ENCODE measurements at places on chromosomes 6 and 20.

GRCh38 chr20:61044499-61044898, 207.6 kb upstream of the CDH4 start:
- no peak for DNase-seq
- peaks cover 3% of the 10 kb centered on the region for H3K36me3 ChIP-seq
- no peaks in the 10 kb centered on the region for H3K27me3 ChIP-seq
- H3K4me1 ChIP-seq = no peaks in the 10 kb centered on the region
- H3K4me3 ChIP-seq = no peak overlapping the region

GRCh38 chr20:25461786-25462545, 54.5 kb downstream of the GINS1 start:
- no peak overlapping the region for H3K4me3 ChIP-seq
- H3K36me3 ChIP-seq = peaks cover 4% of the 10 kb centered on the region
- H3K4me1 ChIP-seq = peaks cover 13% of the 10 kb centered on the region
- H3K27me3 ChIP-seq = peaks cover 16% of the 10 kb centered on the region

DNA sequence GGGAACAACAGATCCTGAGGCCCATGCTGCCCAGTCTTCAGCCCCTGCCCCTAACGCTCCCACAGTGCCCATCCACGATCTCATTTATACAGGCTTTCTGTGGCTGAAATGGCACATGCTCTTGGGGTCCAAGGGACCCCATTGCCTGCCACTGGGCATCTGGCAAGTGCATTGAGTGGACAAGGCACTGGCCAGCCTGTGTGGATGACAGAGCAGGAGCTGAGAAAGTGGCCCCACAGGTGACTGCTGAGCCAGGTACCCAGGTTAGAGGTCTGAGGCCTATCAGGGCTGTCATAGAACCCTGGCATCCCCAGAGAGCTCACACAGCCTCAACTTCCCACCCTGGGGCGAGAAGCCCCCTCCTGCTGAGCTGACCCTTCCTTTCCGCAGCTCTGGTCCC, 86.0 kb upstream of the NXT1 start:
- no peak for DNase-seq
- no peaks in the 10 kb centered on the region for H3K27me3 ChIP-seq

- H3K4me1 ChIP-seq = peaks cover 4% of the 10 kb centered on the region
Measured at GRCh38 chr6:6315660-6316059, 4.8 kb downstream of the F13A1 start.

- peak overlapping the region; percentile 61 for H3K4me3 ChIP-seq
Measured at GRCh38 chr6:79808921-79809320, 138.4 kb downstream of the ELOVL4 start.

DNA sequence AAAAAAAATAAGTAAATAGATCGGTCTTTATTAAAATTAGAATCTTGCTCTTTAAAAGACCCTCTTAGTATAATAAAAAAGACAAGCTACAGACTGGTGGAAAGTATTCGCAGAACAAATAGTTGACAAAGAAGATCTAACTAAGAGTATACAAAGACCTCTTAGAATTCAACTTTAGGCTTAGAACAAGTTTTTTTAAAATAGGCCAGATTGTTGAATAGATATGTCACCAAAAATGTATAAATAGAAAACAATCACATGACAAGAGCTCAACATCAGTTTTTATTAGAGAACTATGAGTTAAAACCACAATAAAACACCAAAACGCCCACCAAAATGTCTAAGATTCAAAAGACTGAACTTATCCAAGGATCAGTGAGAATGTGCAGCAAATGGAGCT, 632.7 kb upstream of the PTCHD4 start:
- no peak overlapping the region for H3K4me3 ChIP-seq
- H3K27ac ChIP-seq = no peak overlapping the region
- H3K36me3 ChIP-seq = no peaks in the 10 kb centered on the region
- DNase-seq = no peak
- no peaks in the 10 kb centered on the region for H3K27me3 ChIP-seq

GRCh38 chr6:169909113-169909512, 157.7 kb downstream of the ERMARD start:
- H3K4me1 ChIP-seq = peaks cover 11% of the 10 kb centered on the region
- no peak for DNase-seq
- H3K4me3 ChIP-seq = no peak overlapping the region
- no peak overlapping the region for H3K27ac ChIP-seq
- H3K27me3 ChIP-seq = peaks cover 4% of the 10 kb centered on the region
- no peaks in the 10 kb centered on the region for H3K36me3 ChIP-seq

DNA sequence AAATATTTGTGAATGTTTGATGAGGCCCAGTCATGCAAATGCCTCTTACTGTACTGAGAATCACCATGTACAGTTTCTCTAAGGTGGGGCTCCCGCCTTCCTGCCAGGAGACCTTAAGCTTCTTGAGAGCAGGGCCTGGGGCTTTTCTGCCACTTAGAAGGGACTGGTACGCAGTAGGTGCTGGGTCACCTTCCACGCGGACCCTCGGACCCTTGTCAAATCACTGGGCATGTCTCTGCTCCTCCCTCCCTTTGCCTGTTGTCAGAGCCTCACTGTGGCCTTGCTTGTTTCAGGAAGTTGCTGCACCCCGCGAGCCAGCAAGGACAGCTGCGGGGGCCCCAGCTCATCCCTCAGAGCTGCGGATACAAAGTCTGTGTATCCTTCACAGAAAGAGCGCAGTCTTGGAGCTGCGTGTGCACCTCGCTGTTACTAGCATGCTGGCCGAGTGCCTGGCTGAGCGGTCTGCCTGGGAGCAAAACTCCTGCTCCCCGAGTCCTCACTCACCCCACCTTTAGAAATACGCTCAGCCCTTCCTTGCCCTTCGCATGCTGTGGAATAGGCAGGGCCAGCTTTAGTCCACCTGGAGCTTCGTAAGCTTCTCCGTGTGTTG, 30.7 kb upstream of the IRF4 start:
- H3K27me3 ChIP-seq = peaks cover 13% of the 10 kb centered on the region
- H3K4me3 ChIP-seq = no peak overlapping the region
- no peak overlapping the region for H3K27ac ChIP-seq
- H3K36me3 ChIP-seq = peaks cover 36% of the 10 kb centered on the region
- no peak for DNase-seq

DNA sequence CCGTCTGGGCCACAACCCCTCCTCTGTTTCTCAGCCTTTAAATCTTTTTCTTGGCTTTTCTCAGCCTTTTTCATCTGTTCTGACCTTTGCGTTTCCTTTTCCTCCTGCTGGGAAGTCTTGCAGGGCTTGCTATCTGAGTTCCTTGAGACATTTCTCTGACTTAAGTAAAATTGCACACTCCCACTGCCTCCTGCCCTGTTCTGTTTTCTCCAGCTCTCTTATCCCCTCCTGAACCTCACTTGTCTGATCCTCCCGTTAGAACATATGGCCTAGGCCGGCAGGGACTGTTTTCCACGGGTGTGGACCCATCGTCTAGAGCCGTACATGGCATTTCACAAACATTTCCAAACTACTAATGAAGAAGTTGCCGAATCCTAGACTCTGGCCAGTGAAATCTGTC, 63.0 kb downstream of the ARID1B start:
- H3K27ac ChIP-seq = no peak overlapping the region
- DNase-seq = no peak
- no peaks in the 10 kb centered on the region for H3K36me3 ChIP-seq

DNA sequence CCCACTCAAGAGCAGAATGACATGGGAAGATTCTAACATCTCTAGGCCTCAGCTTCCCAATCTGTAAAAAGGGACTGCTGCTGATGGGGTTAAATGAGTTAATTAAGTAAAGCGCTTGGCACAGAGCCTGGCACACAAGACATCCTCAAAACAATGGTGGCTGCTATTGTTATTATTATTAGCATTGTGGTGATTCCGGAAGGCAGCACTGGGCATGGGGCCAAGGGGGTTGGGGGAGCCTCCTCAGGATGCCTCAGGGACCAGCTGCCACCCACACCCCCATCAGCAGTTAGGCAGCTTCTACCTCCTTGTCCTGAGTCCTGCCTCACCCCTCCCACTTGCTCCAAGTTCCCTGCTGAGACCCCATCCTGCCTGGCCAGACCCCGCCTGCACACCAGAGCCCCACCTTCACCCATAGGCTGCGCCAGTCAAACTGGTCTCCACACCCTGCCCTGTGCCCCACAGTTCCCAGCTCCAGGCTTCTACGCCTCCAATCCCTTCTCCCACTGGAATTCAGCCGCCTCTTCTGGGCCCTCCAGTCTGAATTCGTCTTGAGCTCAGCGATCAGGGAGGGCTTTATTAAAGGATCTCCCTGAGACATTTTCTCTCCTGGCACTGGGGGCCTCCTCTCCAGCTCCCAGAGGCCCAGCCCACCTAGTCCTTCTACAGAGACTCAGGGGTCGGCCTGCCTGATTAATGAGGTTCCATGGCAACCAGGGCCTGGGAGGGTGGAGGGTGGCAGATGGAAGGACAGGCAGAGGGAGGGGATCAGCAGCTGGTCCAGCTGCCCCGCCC, 1.5 kb downstream of the E2F1 start:
- no peaks in the 10 kb centered on the region for H3K36me3 ChIP-seq
- H3K4me3 ChIP-seq = peak overlapping the region; percentile 88
- H3K4me1 ChIP-seq = peaks cover 26% of the 10 kb centered on the region
- H3K27ac ChIP-seq = peak overlapping the region; percentile 96
- peaks cover 16% of the 10 kb centered on the region for H3K27me3 ChIP-seq
- no peak for DNase-seq

DNA sequence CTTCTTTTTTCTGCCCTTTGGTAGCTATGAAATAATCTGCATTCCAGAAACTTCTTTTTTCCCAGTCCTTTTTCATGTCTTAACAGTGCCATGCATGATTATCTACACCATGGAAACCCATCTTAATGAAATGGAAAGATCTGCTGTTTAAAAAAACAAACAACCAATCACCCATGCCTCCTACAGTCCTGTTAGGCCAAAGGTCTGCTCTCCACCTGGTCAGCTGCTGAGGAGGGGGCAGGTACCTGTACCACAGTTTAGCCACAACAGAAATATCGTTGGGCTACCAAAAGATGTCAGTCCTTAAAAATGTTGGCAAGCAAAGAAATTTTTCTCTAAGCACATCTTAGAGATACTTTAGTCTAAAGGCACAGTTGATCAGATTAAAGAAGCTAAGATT, 112.6 kb downstream of the SLC16A10 start:
- H3K27ac ChIP-seq = no peak overlapping the region
- H3K27me3 ChIP-seq = no peaks in the 10 kb centered on the region
- no peaks in the 10 kb centered on the region for H3K4me1 ChIP-seq
- no peak for DNase-seq
- H3K4me3 ChIP-seq = no peak overlapping the region

GRCh38 chr6:159976686-159977254, 7.9 kb downstream of the IGF2R start:
- H3K4me3 ChIP-seq = no peak overlapping the region
- H3K4me1 ChIP-seq = peaks cover 45% of the 10 kb centered on the region
- peaks cover 2% of the 10 kb centered on the region for H3K27me3 ChIP-seq
- H3K36me3 ChIP-seq = no peaks in the 10 kb centered on the region

DNA sequence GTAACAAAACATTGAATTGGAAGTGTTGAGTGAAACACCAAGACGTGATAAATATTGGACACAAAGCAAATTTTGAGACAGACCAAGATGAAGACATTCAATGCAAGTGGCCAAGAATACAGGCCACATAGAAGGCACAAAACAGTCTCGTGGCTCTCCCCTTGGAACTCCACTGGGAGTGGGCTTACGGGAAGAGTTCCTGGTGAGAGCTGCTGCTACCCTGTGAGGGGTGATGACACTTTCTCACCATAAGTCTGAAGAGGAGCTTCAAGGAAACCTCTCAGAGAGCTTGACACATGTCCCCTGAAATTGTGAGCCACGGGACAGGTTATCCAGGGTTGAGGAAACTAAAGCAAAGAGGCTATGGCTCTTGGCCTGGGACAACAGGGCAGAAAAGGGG, 48.6 kb upstream of the SLC22A16 start:
- H3K4me1 ChIP-seq = peaks cover 10% of the 10 kb centered on the region
- no peak for DNase-seq
- H3K27ac ChIP-seq = no peak overlapping the region
- no peak overlapping the region for H3K4me3 ChIP-seq

DNA sequence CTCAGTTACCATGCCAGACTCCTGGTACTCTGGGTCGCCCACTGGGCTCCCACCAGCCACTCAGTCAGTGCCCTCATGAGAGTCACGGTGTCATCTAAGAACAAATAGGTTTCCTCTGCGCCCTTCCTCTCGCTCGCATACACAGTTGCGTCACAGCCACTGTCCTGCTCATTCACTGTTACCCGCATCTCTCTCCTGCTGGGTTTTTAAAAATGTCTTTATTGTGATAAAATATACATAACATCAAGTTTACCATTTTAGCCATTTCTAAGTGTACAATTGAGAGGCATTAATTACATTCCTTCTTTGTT, 4.0 kb downstream of the TEAD3 start:
- no peak for DNase-seq
- peaks cover 10% of the 10 kb centered on the region for H3K27me3 ChIP-seq
- peaks cover 43% of the 10 kb centered on the region for H3K4me1 ChIP-seq
- peak overlapping the region; percentile 89 for H3K27ac ChIP-seq
- peak overlapping the region; percentile 80 for H3K4me3 ChIP-seq

GRCh38 chr6:5279891-5280338, 18.6 kb downstream of the FARS2 start:
- peaks cover 5% of the 10 kb centered on the region for H3K27me3 ChIP-seq
- DNase-seq = no peak
- no peak overlapping the region for H3K27ac ChIP-seq
- H3K36me3 ChIP-seq = no peaks in the 10 kb centered on the region
- no peak overlapping the region for H3K4me3 ChIP-seq

DNA sequence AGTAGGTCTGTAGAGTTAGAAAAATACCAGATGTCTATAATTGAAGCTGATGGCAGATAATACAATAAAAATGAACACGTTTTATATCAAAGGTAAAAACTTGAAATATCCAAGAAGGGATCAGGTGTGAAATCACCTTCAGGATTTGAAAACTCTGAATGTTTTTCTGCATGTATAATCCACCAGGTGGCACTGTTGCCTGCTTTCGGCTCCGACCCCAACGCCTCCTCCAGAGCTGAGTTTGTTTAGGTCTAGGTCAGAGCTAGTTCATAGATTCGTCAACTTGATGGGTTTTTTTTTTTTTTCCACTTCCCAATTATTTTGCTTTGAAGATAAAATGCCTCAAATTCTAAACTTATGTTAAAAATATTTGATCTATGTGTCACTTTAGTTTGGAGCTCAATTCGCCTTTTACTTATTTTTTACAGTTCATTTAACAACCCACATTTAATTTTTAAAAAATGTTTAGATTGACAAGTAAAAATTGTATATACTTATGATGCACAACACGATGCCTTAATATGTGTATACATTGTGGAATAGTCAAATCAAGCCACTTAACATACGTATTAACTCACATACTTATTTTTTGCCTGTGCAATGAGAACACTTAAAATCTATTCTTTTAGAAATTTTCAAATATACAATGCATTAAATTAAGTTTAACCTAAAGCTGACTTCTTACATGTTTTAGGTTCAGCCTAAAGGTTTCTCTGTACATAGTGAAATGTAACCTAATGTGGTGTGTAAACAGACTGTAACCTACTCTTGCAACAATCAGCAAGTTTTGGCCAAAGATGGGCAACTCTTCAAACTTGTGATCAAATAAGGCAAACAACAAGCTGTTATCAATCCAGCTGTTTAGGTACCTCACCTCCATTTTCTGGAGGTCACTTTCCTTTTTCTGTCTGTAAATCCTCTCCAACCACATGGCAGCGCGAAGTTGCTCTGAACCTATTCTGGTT, 39.4 kb upstream of the ENPP4 start:
- no peak overlapping the region for H3K4me3 ChIP-seq
- peak; percentile 61 for DNase-seq
- no peak overlapping the region for H3K27ac ChIP-seq
- peaks cover 9% of the 10 kb centered on the region for H3K36me3 ChIP-seq
- no peaks in the 10 kb centered on the region for H3K4me1 ChIP-seq

GRCh38 chr6:119035459-119035858, 43.0 kb downstream of the FAM184A start:
- H3K4me1 ChIP-seq = peaks cover 35% of the 10 kb centered on the region
- H3K27me3 ChIP-seq = no peaks in the 10 kb centered on the region
- peak overlapping the region; percentile 80 for H3K27ac ChIP-seq
- DNase-seq = no peak

GRCh38 chr20:35269055-35269781, 8.7 kb downstream of the MMP24OS start:
- no peak overlapping the region for H3K4me3 ChIP-seq
- H3K27me3 ChIP-seq = peaks cover 6% of the 10 kb centered on the region
- H3K4me1 ChIP-seq = no peaks in the 10 kb centered on the region
- DNase-seq = peak; percentile 90
- H3K36me3 ChIP-seq = peaks cover 8% of the 10 kb centered on the region

Measured in glutamatergic neuron (in vitro differentiated cells).